Psoas muscle (tissue), 8 donors: ENCODE measurements at places on chromosomes 6 and 20. TPM values are rescaled to one million over a fixed set of nuclear protein-coding genes. Genes with fewer than 3 reads are reported as not detected.

- no peak for DNase-seq
These were observed 11.0 kb downstream of the TSPYL1 start for GRCh38 chr6:116268589-116269293.

GRCh38 chr20:64025826-64026412 lies 10.1 kb upstream of the C20orf204 start:
- DNase-seq: no peak

EYS gene
- polyA plus RNA-seq: under 0.01 TPM

GRCh38 chr6:106637717-106638341 lies 8.5 kb downstream of the QRSL1 start:
- no peak for DNase-seq

RIPOR3 gene
- 5.4 TPM for polyA plus RNA-seq

RHAG gene
- polyA plus RNA-seq: not detected

C6orf141 gene
- polyA plus RNA-seq: 0.75 TPM

DNA sequence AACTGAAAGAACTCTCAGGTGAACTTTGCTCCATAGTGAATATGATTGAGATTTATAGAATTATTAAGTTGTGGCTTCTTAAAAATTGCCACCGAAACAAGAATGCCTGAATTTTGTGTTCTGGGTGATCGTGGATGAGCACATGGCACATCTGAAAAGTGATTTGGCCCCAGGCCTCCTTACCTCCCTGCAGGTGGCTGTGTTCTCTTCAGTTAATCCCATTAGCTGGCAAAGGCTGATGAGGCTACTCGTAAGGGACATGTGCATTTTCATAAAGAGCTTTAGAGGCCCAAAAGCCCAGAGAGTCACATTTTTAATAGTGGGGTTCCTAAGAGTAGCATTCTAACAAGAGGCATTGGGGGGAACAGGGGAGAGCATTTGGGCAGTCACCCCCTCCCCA lies 22.6 kb downstream of the GNAS start:
- no peak for DNase-seq

DNA sequence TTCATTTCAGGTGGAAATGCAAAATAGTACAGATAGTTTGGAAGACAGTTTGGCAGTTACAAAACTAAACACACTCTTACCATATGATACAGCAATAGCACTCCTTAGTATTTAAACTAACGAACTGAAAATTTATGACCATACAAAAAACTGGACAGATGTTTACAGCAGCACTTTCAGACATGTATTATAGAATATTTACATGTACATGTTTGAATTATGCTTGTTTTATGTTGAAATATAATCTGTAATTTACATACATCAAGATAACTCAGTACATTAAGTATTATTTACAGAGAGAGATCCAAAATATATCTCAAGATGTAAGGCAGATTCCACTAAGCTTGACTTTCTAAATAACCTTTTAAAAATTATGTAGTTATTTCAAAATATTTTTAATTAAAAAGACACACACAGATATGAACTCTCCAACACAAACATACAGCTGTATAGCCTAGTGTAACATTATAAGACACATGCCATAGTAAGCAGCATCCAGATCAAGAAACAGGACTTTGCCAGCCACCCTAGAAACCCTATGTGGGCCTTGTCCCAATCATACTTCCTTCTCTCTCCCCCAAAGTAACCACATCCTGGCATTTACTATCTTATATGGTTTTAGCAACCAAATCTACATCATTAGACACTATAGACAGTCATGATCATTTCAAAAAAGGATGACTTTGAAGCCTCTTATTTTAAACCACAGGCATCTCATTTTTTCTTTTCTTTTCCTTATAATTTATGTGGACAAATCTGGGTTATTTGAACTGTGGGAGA lies 82.2 kb downstream of the MAN1A1 start:
- no peak for DNase-seq

- no peak for DNase-seq
These were observed 138.4 kb upstream of the STXBP5 start for GRCh38 chr6:147065786-147066185.

BPIFB2 gene
- polyA plus RNA-seq: not detected

ANKRD66 gene
- not detected for polyA plus RNA-seq

GRCh38 chr6:291697-292505 lies at the start of gene DUSP22:
Gene DUSP22 (plus strand): TSS chr6:292487. CDS start chr6:292540, 53 bp downstream.
- DNase-seq: peak; percentile 92

GRCh38 chr6:16244869-16245451 lies 6.6 kb downstream of the GMPR start:
- no peak for DNase-seq

DNA sequence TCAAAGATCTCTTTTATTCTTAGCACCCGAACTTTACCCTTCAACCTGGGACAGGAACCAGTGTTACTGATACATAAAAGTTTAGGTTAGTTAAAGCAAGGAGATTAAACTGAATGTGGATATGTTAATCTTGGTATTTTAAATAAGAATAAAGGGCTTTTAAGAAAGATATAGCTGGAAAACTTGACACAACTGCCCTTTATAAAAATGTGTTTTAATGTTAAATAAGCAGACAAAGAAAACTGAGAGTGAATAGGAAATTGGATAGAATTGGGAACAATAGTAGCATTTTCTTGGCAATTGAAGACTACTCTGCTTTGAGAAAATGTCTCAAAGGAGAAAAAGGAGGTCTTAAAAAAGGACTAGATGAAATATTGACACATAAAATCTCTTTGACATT lies 45.9 kb upstream of the CRISP1 start:
- DNase-seq: no peak

CLDN20 gene
- polyA plus RNA-seq: 0.05 TPM

DNA sequence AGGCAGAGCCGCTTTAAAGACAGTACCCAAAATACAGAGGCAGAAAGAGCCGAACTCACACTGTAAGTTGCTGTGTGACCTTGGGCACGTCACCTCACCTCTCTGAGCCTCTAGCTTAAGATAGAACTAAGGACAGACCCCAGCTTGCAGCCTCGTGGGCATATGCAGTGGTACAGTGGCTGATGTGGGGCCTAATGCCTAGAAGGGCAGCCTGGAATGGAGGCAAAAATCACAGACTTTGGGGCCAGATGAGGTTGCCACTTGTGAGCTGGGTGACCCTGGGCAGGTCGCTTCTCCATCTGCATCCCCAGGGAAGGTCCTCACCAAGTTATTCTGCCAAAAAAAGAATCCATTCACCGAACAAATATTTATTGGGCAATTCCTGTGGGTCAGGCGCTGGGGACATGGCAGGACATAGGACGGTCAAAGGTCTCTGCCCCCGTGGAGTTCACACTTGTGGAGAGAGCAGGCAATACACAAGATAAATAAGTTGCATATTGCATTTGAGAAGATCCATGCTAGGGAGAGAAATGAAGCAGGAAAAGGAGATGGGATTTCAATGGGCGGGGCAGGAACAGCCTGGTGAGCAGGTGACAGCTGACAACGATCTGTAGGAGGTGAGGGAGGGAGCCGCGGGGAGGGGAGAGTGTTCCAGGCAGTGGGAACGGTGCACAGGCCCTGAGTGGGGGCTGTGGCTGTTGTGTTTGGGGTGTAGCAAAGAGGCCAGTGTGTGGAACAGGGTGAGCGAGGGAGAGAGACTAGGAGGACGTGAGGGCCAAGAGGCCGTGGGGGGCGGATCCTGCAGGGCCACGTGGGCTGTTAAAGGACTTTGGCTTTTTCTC lies 115.2 kb downstream of the CEBPB start:
- peak; percentile 84 for DNase-seq

DNA sequence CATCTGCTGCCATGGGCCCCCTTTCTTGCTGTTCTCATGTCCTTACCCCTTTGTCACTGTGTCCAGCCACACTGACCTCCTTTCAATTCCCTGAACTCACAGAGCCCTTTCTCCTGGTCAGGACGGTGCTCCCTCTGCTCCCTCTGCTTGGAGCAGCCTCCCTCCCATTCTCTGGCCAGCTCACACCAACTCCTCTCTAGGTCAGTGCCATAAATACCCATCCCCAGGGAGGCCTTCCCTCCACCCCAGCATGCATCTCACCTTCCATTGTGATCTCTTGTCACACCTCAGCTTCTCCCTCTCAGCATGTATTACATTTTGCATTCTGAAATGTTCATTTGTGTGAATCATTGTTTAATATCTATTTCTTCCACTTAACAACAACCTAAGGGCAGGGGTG lies 86.4 kb upstream of the PRND start:
- no peak for DNase-seq

- DNase-seq: no peak
These were observed 3.9 kb downstream of the NPEPL1 start for GRCh38 chr20:58696411-58696961.

DNA sequence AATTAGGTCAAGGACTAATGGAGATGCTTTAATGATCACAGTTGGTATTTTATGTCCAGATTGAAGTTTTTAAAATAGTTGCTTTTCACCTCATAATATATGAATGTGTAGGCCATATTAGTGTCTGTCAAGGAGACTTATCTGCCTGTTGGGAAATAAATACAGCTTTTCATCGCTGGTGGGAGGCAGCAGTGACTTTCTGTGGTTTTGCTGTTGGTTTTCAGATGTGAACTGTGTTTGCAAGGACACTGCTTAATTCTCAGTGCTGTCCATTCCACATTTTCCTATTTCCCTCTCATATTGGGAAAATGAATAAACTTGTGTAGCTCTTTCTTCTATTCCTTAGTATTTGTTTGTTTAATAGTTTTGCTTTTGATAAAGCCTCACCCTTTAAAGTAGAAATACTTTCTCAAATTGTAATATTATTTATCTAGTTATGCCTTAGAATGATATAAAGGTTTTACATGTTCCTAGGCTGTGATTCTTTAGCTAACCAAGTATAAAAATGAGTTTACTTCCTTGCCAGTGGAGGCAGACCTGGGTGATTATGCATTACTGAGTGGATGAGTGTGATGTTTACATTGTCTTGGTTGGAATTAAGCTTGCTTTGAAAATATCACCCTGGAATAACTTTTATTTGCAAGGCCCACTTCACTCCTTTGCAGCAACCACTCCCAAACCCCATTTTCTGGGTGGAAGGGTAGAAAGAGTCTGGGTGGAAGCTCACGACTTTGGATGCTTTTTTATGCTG lies 3.3 kb downstream of the PLCB4 start:
- DNase-seq: no peak

- DNase-seq: no peak
These were observed 955.2 kb upstream of the EYS start for GRCh38 chr6:66662196-66662595.

GRCh38 chr20:24684421-24684871 lies 215.0 kb downstream of the SYNDIG1 start:
- no peak for DNase-seq

DNA sequence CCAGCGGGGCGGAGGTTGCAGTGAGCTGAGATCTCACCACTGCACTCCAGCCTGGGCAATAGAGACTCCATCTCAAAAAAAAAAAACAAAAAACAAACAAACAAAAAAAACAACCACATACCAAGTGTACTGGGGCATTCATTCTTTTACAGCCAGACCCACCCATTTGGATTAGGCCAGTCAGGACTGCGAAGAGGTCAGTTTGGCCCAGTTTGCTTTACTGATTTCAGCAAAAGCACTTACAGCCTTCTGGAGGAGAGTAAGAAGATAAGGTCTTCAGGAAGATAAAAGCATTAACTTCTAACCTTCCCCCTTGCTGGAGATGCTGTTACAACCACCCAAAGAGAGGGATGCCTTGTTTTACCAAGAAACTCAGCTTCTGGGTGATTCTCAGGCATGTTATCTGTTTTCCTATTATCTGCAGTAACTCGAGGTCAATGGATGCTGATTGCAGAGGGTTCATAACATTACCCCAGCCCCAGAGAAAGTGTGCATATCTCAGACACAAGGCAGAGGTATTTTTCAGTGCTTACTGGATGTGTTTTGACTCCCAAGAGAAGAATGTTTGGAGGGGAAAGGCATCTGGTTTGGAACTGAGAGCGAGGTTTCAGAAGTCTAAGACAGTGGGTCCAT lies 118.9 kb downstream of the RIN2 start:
- no peak for DNase-seq

DNA sequence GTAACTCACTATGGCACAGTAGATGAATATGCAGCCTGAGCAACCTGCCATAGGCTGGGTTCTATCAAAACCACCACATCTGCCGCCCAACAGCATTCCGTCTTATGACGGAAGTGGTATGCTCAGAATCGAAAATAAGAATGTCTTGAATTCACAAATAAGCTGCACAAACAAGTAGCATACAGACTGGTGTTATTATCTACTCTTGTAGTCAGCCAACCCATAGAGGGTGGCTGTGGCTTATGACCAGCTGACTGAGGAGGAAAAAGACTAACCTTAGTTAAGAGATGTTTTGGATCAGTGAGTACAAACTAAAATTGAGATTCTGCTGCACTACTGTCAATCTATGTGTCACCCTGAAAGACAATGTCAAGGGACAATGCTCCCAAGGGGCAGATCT lies 1255.1 kb upstream of the EYS start:
- DNase-seq: no peak

GRCh38 chr20:5024982-5025381 lies 23.7 kb upstream of the SLC23A2 start:
- DNase-seq: no peak

ZSCAN31 gene
- 3.7 TPM for polyA plus RNA-seq

RAET1L gene
- polyA plus RNA-seq: 0.07 TPM

DNA sequence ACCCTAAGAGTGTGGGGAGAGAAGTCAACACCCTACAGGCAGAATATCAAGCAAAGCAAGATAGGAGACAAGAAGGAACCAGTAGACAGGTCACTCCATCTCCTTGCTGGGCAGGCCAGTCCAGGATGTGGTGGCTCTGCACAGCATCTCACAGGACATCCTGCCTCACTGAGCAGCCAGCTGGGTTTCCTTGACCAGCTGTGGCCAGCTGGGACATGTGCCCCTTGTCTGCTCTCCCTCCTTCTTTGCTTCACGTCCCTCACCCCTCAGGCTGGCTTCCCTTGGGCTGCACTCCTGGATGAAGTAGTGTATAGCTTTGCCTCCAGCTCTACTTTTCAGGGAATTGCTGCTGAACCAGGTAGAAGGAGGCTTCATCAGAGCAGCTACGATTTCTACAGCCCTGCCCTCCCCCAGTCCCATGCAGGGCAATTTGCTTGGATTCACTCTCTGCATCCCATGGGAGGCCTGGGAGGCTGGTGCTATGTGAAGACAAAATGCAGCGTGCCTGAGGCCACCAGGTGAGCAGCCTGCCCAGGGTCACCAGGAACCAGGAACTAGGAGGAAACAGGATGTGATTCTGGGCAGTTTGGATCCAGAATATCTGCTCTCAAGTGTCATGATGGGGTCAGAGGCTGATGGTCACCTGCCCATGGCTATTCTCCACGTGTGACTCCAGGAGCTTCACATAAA lies 110.0 kb upstream of the PMEPA1 start:
- DNase-seq: no peak

PDCD2 gene
- 112 TPM for polyA plus RNA-seq

DNA sequence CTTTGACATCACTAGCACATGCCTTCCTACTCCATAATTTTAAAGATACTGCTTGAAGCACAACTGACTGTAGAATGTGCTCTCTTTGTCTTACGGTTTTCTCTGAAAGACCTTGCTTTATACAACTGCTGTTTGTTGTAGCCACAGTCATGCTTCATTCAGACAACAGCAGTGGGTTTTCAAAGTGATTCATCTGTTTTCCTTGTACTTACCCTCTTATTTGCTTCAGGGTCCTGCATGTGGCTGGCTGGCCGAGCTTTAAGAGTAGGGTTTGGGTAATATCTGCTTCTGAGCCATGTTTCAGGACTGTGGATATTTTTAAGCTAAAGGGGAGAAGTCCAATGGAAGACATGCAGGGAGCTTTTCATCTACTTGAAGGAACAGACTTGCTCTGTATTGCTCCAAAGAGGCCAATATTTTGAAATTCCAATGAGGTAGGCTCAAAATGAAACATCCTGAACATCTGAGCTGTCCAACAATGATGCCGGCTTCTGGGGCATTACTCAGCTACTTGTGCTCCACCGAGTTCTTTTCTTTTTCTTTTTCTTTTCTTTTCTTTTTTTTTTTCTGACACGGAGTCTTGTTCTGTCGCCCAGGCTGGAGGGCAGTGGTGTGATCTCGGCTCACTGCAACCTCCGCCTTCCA lies 160.2 kb upstream of the SGK1 start:
- DNase-seq: no peak
